M059J (cell line): ENCODE measurements at places on chromosomes 6 and 20. TPM values are rescaled to one million over a fixed set of nuclear protein-coding genes. Genes with fewer than 3 reads are reported as not detected.

E2F1 gene
- total RNA-seq, result 46.3 and 67.8 TPM in 2 replicates

RIMS1 gene
- 0.34 and 0.76 TPM in 2 replicates for total RNA-seq

C20orf202 gene
- total RNA-seq, result not detected in 2 replicates

AIF1 gene
- not detected in 2 replicates for total RNA-seq

TMEM217 gene
- 1.3 and 1.4 TPM in 2 replicates for total RNA-seq

TLDC2 gene
- not detected in 2 replicates for total RNA-seq

- DNase-seq, result peak; percentile 46
These were observed 369.0 kb downstream of the THBS2 start for GRCh38 chr6:168884646-168885086.

DNA sequence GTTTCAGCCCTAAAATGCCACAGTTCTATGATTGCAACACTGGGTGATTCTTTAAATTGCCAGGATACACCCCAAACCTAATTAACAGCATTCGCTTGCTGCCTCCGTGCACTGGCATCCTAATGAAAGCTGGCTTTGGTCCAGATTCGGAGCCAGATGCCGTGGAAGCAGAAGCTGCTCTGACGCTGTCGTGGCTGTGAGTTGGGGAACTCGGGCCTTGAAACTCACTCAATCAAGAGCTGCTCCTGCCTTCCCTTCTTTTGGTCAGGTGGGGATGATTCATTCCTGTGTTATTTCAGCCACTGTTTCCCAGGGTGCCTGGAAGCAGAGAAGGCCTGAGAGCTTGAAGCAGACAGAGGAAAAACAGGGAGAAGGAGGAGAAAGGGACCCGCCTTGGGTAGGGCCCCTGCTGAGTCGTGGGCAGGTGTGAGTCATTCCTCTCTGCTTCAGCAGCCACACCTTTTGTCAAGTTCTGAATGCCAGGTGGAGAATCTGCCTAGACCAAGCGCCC is 36.2 kb upstream of the DSP start:
- DNase-seq, result peak; percentile 98

- DNase-seq, result no peak
These were observed 157.4 kb downstream of the OPRM1 start for GRCh38 chr6:154196333-154196885.

- no peak for DNase-seq
These were observed 149.3 kb downstream of the TTLL2 start for GRCh38 chr6:167474171-167474570.

DNA sequence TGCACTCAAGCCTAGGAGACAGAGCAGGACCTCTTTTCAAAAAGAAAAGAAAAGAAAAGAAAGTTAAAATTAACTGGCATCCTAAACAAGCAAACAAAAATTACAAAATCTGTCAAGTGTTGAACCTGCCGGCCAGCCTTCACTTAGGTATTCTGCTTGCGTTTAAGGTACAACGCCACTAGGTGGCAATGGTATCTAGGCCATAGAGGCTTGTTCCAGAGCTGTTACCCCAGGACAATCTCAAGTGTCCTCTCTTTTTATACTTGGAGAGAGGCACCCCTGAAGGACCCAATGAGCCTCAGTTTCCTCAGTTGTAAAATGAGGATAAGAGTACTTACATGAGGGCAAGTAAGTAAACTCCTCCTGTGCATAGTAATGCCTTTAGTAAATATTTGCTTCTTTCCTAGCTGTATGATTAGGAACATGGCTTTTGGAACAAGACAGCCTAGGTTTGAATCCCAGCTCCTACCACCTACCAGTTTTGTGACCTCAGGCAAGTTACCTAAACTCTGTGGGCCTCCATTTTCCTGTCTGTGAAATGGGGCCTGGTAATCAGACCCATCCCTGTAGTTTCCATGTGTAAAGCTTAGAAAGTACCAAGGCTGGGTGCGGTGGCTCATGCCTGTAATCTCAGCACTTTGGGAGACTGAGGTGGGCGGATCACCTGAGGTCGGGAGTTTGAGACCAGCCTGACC is 5.8 kb upstream of the PACSIN1 start:
- peak; percentile 44 for DNase-seq

DNA sequence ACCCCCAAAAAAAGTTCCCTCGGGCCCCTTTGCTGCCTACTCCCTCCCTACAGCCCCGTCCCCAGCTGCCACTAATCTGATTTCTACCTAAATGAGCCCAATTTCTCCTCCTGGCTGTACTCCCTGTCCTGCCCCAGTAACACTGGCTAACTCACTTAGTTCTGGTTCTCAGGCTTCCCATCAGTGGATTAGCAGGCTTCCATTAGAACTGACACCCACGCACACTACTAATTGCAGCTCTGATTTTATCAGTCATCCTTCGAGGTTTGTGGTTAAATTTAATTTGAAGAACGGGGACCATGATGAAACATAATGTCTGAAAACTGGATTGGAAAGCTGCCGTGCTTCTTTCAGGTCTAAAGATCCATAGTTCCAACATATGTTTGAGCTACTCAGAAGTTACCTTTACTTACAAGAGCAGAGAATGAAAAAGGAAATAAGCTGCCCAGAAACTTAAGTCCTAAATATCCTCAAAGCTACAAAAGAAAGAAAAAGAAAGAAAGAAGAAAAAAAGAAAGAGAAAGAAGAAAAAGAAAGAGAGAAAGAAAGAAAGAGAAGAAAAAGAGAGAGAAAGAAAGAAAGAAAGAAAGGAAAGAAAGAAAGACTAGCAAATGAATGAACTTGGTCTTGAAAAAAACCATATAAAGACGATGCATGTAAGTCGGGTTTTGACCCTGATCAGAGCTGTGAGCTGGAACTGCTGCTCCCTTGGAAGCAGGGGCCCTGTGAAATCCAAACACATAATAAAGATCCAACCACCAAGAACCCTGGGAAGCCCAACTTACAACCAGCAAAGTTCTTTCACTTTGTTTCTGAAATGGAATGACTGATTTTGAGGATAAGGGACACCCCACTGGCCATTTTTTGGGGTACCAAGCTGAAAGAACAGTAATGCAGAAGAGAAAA is 51.7 kb downstream of the CNKSR3 start:
- peak; percentile 67 for DNase-seq

DNA sequence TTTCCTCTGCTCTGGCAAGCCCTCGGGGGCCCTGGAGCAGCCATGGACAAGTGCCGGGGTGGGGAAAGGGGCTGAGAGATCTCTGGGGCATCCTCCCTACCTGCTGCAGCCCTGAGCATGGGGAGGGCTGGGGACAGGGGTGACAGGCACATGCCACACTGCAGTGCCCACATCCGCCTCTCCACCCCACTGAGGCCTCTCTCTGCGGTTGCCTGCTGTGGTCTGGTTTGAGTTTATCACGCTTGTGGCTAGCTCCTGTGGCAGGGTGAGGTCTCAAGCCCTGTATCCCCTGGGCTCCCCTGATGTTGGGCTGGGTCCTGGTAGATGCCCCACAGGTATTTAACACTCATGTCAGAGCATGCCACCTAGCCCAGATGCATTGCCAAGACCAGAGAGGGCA is 52.9 kb upstream of the MLN start:
- peak; percentile 47 for DNase-seq

DNA sequence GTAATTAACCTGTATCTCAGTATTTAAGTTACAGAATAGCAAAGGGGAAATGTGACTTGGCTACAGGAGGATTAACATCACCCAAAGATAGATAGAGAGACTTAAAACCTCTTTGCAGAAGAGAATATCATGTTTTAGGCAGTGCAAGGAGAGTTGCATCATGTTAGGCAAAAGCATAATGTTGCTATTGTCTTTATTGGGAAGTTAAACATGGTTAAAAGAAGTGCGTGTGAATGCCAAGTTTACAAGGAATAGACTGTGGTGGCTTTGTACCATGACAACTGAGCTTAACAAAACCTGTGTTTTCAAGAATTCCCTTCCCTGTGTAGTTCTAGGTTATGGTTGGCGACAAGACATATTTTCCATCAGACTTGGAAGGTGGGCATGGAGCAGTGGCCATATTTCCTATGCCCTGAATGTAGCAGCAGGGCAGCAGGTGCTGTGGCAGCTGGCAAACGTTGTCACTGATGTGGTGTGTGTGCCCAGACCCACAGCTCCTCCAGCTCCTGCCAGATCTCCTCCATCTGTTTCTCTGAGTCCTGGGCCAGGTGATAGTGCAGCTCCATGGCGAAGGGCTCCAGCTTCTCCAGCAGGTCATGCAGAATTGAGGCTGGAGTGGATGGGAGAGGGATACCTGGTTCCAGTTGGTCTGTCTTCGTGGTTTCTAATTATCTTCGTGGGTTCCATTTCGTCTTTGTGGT is 163.3 kb downstream of the QRSL1 start:
- DNase-seq, result peak; percentile 19

DNA sequence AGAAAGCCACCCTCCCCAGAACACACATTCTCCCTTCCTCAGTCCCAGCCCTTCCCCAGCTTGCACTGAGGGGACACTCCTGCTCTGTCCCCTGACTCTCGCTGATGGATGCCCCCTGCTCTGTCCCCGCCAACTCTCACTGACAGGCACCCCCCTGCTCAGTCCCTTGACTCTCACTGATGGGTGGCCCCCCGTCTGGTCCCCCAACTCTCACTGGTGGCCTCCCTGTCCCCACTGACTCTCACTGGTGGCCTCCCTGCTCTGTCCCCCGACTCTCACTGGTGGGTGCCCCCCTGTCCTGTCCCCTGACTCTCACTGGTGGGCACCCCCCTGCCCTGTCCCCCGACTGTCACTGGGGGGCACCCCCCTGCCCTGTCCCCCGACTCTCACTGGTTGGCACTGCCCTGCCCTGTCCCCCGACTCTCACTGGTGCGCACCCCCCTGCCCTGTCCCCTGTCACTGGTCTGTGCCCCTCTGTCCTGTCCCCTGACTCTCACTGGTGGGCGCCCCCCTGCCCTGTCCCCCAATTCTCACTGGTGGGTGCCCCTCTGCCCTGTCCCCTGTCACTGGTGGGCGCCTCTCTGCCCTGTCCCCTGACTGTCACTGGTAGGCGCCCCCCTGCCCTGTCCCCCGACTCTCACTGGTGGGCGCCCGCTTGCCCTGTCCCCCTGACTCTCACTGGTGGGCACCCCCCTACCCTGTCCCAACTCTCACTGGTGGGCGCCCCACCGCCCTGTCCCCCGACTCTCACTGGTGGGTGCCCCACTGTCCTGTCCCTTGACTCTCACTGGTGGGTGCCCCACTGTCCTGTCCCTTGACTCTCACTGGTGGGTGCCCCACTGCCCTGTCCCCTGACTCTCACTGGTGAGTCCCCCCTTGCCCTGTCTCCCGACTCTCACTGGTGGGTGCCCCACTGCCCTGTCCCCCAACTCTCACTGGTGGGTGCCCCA is 60.9 kb downstream of the GINS1 start:
- DNase-seq, result no peak

- DNase-seq, result no peak
These were observed 29.0 kb upstream of the BCLAF1 start for GRCh38 chr6:136318676-136319075.

GRCh38 chr6:152290693-152291092 is 346.5 kb downstream of the SYNE1 start:
- no peak for DNase-seq

DNA sequence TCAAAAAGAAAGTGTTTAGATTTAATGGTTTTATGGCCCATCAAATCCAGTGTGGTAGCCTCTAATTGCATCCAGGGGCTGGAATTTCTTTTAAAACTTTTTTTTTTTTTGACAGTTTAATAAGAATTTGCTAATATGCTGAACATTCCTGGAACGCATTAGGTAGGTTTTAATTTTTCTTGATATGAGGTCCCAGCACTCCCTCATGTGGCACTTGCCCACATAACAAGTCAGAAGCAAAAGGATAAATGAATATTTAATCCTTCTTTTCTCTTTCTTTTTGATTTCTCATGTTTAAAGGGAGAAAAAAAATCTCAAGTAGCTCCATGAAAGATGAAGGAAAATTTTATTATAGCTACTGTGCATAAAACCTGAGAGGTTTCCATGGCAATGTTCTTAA is 13.5 kb downstream of the HAO1 start:
- DNase-seq, result peak; percentile 40

GRCh38 chr6:37202788-37203491 is 33.0 kb downstream of the PIM1 start:
- peak; percentile 71 for DNase-seq

- DNase-seq, result no peak
These were observed 97.7 kb downstream of the PSMB1 start for GRCh38 chr6:170455335-170455979.

- DNase-seq, result no peak
These were observed 14.6 kb upstream of the MRPS18A start for GRCh38 chr6:43702171-43702533.

DNA sequence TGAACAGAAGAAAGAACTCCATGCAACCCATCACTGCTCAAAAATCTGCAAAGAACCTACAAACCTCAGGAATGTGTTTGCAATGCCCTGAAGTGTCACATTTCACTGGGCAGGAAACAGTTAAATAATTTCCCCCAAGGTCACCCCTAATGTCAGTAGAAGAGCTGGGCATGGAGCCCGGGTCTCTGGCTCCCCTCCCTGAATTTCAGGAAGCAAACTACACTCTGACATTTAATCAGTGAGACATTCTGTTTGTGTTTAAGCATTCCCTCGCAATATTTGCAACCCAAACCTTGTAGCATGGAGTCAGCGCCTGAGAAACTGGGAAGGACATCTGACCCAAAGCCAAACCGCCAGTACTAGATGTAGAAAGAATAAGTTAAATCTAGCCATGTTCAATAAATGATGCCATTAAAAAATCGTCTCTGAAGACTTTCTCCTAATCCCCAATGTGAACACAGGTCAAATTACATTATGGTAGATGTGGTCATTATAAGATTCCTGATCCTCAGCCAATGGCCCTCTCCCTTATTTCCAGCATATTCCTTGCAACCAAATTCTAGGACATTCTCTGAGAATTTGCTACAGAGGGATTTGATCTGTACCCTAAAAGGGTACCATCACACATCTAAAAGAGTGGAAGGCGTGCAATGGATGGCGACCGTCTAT is 91.2 kb upstream of the ADTRP start:
- peak; percentile 92 for DNase-seq

DNA sequence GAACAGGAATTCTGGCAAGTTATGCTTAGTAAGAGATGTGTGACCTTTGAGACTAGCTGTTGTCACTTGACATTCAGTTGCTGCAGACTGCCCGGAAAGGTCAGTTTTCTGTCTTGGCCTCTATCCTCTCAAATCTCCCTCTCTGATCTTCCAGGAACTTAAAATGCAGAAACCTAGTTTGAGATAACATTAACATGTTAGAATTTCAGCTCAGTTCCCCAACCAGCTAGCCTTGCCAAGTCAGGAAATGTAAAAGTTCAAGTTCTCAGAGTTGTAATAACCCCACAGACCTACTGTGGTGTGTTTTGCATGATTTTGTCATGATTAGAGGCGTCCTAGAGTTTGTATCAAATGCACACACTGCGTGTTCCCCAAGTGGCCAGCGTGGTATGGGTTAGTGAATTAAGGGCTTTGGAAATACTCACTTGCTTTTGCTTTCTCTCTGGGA is 46.6 kb downstream of the DUSP22 start:
- no peak for DNase-seq
